MCF 10A (cell line): ENCODE measurements at places on chromosomes 5 and 9.

DNA sequence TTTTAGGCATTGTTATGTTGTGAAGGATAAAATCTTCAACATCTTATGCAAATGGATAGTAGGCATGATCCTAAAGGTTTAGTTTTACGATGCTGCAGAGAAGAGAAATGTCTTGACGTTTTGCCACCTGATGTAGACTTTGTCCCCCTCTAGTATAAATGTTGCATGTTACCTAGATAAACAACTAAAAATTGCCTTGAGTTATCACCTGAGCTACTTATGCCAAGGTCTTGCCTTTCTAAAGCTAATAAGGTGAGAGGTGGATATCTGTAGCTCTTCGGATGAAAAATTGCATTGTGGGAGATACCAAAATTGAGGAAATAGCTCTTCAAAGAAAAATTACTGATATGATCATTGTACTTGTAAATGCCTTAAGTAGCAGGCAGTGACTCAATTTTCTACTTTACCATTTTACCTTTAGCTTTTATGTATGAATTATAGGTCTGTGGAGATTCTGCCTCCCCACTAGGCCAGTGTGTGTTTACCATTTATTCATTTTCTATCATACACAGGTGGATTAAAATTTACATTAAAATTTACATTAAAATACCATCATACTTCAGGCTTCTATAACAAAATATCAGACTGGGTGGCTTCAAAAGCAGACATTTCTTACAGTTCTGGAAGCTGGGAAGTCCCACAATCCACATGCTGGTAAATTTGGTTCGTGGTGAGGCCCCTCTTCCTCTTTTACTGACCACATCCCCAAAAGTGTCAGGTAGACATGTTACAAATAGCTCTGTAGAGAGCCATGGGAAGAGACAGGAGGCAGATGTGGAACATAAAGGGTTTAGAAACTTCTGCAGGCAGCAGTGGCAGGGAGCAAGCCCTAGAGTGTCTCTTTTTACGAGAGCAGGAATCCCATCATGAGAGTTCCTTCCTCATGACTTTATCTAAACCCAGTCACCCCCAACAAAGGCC is 100.7 kb upstream of the ERBIN start:
- no peak for DNase-seq

- no peak for DNase-seq
Measured at GRCh38 chr5:68418201-68418600, 202.6 kb downstream of the PIK3R1 start.

GRCh38 chr5:172722327-172722815 is 48.6 kb downstream of the DUSP1 start:
- DNase-seq = no peak

- no peak for DNase-seq
Measured at GRCh38 chr5:176740702-176741496, 69.5 kb upstream of the UNC5A start.

GRCh38 chr5:36496471-36496870 is 109.9 kb upstream of the SLC1A3 start:
- no peak for DNase-seq

DNA sequence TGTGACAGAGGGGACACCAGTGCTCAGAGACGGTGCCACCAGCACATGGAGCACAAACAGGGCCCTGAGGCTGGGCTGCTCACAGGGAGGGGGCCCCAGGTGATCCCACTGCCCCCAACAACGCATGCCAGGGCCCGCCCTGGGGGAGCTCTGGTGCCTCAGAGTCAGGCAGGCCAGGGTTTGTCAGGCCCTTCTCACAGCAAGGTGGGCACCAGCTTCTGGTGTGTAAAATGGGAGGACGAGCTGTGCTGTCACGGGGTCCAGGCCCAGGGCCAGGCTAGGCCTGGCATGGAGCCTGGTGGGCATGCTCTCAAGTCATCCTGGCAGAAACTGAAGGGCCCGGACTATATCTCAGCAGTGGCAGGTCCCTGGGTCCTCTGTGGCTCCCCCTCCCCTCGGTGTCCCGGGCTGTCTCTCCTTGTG is 34.5 kb downstream of the PRRT1B start:
- DNase-seq = no peak

DNA sequence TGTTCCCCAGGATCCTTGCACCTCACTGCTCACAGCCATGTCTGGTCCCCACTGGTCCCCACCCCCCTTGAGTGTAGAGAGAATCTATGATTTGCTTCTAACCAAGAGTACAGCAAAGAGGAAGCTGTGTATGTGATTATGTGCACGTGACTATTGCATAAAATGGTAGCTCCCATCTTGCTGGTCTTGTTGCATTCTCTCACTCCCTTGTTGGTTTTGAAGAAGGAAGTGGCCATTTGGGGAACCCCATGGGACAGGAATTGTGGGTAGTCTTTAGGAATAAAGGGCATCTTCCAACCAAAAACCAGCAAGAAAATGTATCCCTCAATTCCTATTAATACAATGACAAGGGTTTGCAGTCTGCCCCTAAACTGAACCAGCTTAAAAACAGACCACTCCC is 5.2 kb upstream of the FCN2 start:
- no peak for DNase-seq

DNA sequence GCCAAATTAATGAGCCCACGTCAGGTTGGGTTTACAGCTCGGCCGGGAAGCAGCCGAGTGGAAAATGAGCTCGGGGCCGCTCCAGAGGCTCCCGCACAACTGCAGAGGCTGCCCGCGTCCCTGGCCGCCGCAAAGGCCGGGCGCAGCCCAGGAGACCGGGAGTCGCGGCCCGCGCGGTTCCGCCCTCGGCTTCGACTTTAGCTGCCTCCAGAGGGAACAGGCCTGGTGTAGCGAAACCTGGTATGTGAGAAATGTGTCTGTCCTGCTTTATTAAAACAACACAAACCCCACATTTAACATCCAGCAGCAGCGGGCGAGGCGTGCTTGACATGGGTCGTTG is 66.2 kb downstream of the FOXD1 start:
- no peak for DNase-seq

DNA sequence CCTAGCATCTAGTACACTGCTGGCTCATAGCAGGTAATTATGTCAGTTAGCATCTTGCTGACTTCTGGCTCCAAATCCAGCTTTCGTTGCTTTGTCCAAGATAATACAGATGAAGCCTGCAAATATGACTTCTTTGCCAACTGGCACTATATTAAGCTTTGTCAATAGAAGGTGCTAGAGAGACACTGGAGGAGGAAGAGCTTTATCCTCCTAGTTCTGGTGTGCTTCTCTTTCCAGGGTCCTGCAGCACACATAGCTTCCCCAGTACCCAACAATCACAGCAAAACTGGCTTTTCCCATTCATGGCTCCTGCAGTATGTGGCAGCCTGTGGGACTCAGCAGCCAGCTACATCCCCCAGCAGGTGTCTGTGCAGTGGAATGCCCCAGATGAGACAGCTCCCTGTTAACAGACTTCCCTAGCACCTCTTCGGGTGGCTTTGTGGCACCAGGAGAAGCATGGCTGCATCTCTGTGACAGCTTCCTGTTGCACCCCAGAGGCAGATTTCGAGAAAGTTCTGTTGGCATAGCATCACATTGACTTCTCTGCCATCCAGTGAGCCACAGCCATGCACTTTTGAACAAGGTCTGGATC is 147.8 kb downstream of the OXCT1 start:
- peak; percentile 5 for DNase-seq

DNA sequence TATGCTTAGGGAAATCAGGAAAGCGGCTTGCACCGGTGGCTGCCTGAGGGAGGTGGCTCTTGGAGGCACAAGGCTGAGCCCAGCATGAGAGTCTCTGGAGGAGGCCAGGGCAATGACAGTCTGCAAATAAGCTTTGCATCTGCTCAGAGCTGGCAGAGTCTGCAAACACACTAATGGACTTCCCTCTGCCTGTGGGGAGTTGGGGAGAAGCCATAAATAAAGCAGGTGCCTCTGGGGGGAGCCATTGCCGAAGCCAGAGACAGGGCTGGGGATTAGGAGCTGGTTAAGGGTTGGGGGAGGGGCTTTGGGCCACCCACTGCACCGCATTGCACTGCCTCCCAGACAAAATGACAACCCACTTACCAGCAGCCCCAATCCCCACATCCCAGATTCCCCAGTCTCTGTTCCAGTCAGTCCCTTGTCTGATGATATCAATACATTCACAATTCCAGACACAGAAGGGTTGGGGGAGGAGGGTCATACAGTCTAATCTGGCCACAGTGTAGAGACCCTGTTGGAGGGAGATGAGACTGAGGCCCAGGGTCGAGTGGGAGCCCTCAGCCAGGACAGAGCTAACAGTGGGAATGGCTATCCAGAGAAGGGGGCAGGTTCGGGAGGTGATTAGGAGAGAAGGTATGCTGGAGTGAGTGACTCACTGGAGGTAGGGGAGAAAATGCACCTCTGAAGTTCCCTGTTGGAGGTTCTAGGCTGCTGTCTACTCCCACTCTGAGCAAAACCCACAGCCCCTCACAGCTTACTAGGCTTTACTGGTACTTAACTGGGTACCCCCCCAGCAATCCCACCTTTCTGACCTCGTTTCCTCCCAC is 53.7 kb downstream of the PAX5 start:
- peak; percentile 29 for DNase-seq
